ENCODE measurements at places on chromosomes 11 and 22.

DNA sequence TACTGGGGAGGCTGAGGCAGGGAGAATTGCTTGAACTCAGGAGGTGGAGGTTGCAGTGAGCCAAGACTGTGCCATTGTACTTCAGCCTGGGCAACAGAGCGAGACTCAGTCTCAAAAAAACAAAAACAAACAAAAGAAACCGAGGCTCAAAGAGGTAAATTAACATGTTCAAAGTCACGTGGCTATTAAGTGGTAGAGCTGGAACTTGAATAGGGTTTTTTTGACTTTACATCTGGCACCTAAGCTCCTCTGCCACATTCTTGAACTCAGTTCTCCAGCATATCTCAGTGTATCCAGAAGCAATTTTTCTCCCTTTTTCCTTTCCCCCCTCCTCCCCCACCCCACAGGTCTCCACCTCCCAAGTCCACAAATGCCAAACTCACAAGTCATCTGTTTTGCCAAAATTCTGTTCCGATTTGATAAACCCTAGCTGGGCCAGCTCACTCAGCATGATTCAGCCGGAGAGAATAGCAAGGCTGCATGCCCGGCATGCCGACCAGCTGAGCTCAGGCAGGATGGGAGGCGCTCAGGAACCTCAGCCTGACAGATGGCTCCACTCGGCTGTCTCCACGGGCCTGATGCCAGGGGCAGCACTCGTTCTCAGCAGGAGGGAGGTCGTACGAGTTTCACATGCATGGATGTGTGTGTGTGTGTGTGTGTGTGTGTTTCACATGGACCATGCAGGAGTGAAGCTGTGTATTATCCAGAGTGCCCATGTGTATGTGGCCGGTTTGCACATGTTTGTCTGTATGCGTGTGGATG lies 63.2 kb upstream of the RRAS2 start:
- DNase-seq: peak; percentile 98

GRCh38 chr11:126832387-126832786 lies 168.2 kb downstream of the KIRREL3 start:
- DNase-seq: no peak

- no peak for DNase-seq
These were observed 116.7 kb upstream of the LARGE1 start for GRCh38 chr22:34036931-34037330.

GRCh38 chr11:72066855-72067254 lies 13.5 kb downstream of the NUMA1 start:
- no peak for DNase-seq

- no peak for DNase-seq
These were observed 88.2 kb downstream of the SIK3 start for GRCh38 chr11:117009905-117010605.

- no peak for DNase-seq
These were observed 306.7 kb upstream of the MTNR1B start for GRCh38 chr11:92662601-92663360.

GRCh38 chr22:29518427-29518826 lies 35.1 kb downstream of the THOC5 start:
- DNase-seq: no peak

DNA sequence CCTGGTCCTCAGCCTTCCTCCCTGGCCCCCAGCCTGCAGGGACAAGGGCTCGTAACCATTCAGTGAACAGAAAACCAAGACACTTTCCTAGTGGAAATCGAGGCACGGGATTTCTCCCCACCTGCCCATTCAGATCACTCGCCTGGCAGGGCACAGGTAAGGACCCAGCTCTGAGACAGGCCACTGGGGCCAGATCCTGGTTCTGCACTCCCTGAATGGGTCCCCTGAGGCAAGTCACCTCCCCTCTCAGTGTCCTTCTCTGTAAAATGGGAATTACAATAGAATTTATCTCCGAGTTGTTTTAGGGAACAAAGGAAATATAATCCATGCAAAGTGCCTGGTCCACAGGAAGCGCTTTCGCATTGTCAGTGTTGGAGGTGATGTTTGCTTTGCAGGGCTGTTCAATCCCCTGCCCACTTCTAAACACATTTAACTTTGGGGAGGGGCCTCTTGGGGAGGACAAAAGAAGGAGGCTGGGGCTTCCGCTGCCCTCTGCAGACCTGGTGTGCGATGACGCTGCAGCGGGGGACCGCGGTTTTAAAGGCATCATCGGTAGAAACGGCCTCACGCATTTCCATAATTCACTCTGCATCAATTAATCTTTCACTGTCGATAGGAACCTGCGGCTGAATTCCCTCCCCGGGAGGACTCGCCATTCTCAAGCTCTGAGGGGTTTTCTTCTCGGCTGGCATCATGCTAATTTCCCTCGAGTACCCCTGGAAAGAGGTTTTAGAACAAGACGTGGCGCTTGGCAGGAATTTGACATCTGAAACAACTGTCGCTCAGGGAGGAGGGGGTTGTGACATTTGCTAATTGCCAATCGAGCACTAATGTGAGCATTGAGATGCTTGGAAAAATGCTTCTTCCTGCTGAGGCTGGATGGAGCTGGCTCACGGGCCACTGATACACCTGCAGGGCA lies 70.4 kb upstream of the FGF3 start:
- DNase-seq: no peak

- DNase-seq: peak; percentile 19
These were observed 33.0 kb downstream of the LRRC10B start for GRCh38 chr11:61541598-61541997.

GRCh38 chr11:88950975-88951374 lies 114.8 kb downstream of the GRM5 start:
- DNase-seq: no peak

DNA sequence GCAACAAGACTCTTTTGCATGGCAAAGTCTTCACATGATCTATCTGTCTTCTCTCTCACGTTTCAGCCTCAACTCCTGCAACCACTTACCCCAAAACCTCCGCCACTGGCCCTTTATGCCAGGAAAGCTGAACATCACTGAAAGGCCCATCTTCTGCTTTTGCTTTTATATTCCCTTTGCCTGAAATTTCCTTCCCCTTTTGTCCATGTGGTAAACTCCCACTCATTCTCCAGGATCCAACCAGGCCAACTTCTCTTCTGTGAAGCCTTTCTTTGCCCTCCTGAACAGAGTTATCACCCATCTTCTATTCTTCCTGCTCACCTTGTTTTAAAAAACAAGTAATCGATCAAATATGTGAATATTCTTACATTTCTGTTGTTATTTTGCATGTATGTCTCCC lies 117.8 kb downstream of the WNT11 start:
- no peak for DNase-seq

- DNase-seq: no peak
These were observed 7.6 kb upstream of the POU2AF1 start for GRCh38 chr11:111386611-111387150.

GRCh38 chr11:78564490-78565467 lies 9.9 kb downstream of the NARS2 start:
- DNase-seq: peak; percentile 57

DNA sequence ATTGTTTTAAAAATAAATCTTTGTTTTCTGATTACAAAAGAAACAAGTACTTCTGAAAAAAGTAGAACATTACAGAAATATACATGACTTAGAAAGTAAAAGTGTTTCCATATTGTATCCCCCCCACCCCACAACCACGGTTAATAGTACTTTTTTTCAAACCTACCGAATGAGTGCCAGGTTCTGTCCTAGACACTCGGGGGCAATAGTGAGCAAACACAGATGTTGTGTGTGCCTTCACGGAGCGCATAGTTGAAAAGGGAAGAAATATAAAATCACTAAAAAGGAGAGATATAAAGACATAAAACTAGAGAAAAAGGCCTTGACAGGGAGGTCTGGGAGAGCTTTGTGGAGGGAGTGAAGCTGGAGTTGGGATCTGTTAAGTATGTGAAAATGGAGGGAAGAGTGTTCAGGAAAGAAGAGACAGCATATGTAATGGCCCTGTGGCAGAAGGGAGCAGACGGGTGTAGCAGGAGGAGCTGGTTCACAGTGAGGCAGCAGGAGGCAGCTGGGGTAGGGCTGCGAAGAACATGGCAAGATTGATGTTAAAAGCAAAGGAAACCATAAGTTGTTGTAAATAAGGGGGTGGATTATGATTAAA lies 42.1 kb upstream of the ALX4 start:
- no peak for DNase-seq

GRCh38 chr11:119373921-119374631 lies 7.4 kb downstream of the USP2 start:
- peak; percentile 37 for DNase-seq
